ENCODE measurements at places on chromosomes 7 and 10.

- DNase-seq: no peak
These were observed 528.5 kb downstream of the LRMDA start for GRCh38 chr10:75959912-75960311.

GRCh38 chr10:13352519-13352918, 4.4 kb upstream of the SEPHS1 start:
- no peak for DNase-seq

GRCh38 chr7:129828989-129829736, 123.6 kb downstream of the UBE2H start:
- DNase-seq: no peak

- no peak for DNase-seq
These were observed 1202.7 kb downstream of the SORCS3 start for GRCh38 chr10:105843786-105844185.

- DNase-seq: no peak
These were observed 6.4 kb upstream of the NT5C2 start for GRCh38 chr10:103199488-103199887.

DNA sequence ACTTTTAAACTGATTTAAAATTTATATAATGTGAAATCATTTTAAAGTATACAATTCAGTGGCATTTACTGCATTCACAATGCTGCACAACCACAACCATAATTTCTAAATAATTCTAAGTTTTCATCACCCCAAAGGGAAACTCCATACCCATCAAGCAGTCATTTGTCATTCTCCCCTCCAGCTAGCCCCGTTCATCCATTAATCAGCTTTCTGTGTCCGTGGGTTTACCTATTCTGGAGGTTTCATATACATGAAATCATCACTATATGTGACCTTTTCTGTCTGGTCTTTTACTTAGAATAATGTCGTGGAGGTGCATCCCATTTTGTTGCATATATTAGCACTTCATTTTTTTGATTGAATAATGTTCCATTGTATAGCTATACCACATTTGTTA, 214.1 kb downstream of the ADK start:
- DNase-seq: no peak

- no peak for DNase-seq
These were observed 27.8 kb upstream of the MRPS33 start for GRCh38 chr7:141042222-141043193.

GRCh38 chr10:129962872-129963640, 1.0 kb downstream of the EBF3 start:
- no peak for DNase-seq

DNA sequence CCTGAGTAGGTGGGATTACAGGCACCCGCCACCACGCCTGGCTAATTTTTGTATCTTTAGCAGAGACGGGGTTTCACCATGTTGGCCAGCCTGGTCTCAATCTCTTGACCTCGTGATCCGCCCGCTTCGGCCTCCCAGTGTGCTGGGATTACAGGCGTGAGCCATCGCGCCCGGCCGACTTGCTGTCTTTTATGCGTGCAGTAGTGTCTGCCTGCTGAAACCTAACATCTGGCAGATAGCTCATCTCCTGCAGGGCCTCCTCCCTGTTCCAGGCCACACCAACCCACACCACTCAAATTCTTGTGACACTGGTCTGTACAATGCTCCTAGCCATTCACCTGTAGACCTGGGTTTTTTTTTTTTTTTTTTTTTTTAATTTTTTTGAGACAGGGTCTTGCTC, 41.5 kb downstream of the BAIAP2L1 start:
- DNase-seq: no peak

GRCh38 chr10:62594093-62594520, 210.4 kb upstream of the ADO start:
- DNase-seq: no peak

DNA sequence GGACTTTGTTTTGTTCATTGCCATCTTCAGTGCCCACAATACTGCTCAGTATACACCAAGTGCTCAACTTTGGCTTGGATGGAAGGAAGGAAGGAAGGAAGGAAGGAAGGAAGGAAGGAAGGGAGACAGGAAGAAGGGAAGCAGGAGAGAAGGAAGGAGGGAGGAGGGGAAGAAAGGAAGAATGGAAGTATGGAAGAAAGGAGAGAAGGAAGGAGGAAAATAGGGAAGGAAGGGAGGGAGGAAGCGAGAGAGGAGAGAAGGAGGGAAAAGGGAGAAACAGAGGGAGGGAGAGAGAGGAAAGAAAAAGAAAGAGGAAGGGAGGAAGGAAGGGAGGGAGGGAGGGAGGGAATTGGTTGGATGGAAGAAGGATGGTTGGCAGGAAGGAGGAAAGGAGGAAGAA, 49.6 kb upstream of the ADO start:
- no peak for DNase-seq

DNA sequence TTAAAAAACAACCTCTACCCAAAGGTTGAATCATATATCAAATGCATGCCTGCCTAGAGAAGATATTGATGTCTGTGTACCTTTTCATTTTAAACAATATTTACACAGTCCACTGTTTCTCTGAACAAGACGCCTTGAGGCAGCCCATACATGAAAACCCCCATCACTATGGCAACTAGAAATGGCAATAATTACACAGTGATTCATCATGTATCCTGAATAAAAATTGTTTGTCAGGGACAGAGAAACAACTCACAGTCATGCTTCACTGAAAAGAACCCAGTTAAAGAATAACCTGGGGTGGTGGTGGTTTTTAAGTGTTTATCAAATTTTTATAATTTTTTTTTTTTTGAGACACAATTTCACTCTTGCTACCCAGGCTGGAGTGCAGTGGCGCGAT, 19.7 kb downstream of the DNAJC12 start:
- no peak for DNase-seq

DNA sequence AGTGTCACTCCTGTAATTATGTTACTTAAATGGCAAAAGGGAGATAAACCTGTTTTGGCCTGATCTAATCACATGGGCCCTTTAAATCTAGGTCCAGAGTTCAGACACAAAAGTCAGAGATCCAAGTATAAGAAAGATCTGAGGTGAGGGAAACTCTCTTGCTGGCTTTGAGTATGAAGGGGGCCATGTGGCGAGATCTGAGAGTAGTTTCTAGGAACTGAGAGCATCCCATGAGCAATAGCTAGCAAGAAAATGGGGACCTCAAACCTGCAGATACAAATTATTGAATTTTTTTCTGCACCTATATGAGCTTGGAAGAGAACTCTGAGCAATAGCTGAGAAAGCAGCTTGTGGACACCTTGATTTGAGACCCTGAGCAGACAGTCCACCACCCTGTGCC, 27.6 kb downstream of the ANKRD7 start:
- DNase-seq: no peak

GRCh38 chr10:110762109-110762848, 109.4 kb upstream of the PDCD4 start:
- no peak for DNase-seq

- DNase-seq: no peak
These were observed 211.6 kb downstream of the PHF14 start for GRCh38 chr7:11185179-11185815.

GRCh38 chr7:46652317-46652716, 731.2 kb upstream of the IGFBP3 start:
- no peak for DNase-seq

DNA sequence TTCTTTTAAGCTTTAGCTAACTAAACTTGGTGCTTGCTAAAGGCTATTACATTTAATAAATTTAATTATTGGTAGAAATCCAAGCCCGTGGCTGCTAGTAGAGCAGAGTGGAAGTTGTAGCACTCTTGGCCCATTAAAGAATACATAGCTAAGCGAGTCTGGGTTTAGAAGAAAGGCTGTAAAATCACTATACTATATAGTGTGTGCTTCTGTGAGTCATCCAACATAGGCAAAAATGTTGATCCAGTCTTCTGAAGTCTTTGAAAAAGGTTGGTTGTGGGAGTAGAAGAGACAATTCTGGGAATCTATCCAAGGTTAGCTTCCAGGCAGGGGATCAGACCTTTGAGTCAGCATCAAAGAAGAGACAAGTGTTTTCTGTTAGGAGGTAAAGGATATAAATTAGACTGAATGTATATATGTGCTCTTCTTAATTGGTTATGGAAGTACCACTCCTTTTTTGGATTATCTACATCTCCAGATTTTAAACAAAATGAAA, 664.2 kb downstream of the NXPH1 start:
- no peak for DNase-seq

DNA sequence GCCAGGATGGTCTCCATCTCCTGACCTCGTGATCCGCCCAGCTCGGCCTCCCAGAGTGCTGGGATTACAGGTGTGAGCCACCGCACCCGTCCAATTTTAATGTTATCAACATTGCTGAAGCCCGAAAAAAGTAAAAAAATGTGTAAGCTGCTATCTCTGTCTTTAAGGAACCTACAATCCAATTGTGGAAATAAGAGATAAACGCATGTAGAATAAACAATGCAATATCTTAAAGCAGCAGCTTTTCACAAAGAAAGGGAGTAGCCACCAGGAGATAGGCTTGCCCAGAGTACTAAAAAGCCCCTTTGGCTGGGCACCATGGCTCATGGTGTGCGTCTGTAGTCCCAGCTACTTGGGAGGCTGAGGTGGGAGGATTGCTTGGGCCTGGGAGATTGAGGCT, 282.9 kb upstream of the LYZL1 start:
- no peak for DNase-seq

DNA sequence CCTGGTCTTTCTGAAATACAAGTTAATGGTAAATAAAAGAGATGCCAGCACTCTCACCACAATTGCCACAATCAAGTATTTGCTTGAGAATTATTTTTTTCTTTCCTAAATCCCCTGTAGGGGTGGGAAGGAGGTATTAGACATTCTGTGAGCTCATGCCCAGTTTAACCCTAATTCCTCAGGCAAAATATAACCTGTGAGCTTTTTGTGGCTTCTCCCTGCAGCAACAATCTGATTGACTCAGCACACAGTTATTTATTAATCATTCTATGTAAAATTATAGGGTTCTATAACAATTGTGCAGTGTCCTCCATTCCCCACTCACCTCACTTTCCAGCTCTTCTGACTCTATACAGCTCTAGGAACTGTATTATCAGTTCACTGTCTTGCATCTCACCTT, 66.3 kb downstream of the GLI3 start:
- no peak for DNase-seq

- no peak for DNase-seq
These were observed 55.4 kb downstream of the MKI67 start for GRCh38 chr10:128070721-128071416.

DNA sequence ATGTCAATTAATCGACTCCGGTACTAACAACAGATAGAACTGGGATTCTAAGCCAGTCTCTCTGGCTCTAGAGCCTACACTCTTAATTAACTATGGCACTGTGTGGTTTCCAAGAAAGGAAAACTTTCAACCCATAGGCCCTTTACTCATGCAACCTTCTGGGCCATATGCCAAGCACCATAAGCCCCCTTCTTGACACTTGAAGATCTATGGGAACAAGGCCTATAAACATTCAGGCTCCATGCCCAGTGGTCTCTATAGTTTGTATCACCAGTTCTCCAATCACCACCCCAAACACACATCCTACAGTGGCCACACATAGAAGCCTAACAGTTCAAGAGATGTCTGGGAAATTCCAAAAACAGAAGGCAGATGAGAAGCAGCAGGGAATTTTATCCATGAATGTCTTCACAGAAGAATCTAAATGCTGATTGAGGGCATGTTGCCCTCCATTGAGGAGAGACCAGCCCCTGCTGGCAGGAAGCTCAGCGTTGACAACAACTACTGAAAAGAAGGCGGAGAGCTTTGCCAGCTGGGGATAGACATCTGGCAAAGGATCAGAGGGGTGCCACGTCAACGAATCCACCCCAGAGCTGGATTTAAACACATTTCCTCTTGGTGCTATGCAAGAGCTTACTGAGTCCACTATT, 64.4 kb downstream of the GRM3 start:
- DNase-seq: no peak

- no peak for DNase-seq
These were observed 13.8 kb downstream of the DPYSL4 start for GRCh38 chr10:132200344-132201110.

DNA sequence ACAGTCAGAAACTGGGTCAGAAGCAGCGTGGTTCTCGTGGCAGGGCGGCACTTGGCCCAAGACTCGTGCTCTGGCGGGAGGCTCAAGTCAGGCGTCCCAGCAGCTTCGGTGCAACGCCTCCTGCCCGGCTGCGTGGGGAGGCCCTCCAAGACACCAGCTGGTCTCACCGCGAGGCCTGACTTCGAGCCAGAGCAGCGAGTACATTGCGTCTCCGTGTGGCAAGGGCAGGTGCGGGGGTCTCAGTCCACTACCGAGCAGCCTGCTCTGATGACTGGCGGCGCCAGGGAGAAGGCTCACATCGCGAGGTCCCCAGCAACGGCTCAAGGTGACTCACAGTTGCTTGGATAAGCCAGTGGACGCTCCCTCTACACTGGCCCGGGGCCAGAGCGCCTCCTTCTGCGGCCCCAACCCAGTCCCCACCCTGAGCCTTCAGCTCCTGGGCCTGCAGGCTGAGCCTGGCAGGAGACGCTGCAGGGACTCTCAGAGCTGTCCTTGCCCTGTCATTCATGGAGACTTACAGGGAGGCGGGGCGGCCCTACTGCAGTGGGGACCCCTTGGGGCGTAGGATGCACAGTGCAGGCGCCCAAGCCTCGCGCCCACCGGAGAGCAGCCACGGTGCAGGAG, 41.9 kb upstream of the PRKAR1B start:
- DNase-seq: no peak

DNA sequence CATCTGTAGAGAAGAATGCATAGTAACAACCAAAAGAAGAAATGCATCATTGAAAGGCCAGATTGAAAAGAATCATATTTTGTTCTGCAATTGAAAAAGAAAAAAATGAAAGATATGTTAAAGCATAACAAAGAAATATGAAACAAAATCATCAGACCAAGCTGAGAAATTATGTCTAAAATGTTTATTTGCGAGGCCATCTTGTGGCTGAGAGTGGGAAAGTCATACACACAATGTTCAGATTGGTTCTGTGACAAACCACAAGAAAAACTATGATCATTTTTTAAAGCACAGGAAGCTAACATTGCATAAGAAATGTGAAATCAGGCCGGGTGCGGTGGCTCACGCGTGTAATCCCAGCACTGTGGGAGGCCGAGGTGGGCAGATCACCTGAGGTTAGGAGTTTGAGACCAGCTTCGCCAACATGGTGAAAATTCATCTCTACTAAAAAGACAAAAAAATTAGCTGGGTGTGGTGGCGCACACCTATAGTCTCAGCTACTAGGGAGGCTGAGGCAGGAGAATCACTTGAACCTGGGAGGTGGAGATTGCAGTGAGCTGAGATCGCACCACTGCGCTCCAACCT, 36.6 kb downstream of the ABCB5 start:
- DNase-seq: no peak

- peak; percentile 32 for DNase-seq
These were observed 688.5 kb downstream of the CNTNAP2 start for GRCh38 chr7:146805082-146805481.

- no peak for DNase-seq
These were observed 156.2 kb downstream of the CCSER2 start for GRCh38 chr10:84484541-84484940.

DNA sequence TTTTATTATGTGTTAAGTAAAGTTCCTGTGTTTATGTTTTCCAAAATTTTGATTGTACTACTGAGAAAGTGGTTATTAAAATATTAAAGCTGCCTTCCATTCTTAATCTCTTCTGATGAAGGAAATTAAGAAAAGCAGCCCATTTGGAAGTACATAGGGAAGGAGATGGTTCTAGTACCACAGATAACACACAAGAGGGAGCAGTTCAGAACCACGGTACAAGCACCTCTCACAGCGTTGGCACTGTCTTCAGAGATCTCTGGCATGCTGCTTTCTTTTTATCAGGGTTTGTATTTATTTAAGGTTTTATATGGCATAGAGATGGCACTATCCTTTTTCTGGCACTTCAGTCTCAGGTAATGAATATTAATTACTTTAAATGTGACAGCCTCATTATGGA, 111.6 kb downstream of the PHTF2 start:
- no peak for DNase-seq

All from fibroblast of skin of left quadriceps (primary cell).